HT-29 (cell line): ENCODE measurements at places on chromosomes 2 and 18.

- DNase-seq, result no peak
Observed at GRCh38 chr2:97951155-97951680, 44.5 kb downstream of the TMEM131 start.

DNA sequence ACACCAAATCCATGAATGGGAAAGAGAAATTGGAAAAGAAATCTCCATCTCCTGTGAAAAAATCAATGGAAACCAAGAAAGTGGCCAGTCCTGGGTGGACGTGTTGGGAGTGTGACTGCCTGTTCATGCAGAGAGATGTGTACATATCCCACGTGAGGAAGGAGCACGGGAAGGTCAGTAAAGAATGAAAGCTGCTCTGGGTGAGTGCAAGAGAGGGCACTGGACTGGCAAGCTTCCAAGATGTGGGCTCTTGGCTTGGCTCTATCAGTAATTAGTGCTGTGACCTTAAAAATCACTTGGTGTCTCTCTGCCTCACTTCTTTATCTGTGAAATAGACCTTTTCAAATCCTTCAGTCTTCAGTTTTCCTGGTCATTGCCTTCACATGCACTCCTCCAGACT is 89.0 kb downstream of the ZNF532 start:
- DNase-seq, result no peak

DNA sequence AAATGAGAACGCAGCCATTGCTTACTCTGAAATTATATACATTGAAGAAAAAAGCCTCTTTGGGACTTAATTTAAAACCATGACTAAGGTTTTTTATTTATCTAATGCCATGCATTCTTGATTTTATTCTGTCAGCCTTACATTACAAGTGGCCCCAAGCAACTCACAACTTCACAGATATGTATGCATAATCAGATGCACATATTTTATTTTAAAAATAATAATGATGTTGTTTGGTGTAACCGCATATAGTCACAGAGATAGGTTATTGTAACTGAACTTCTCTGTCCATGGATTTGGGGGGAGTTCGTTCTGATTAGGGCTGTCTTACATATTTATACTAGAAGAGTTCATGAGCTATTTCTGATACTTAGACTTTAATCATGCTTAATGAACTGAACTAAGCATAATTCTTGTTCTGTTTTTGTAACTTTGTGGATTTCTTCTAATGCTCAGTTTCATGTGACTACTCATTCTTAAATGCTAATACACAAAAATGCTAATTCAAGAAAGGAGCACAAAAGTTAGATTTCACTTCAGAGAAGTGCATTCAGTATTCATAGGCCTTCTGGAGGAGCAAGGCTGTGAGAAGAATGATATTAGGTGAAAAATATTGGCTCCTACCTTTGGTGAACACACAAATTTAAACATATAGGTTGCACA is 26.2 kb downstream of the MEIS1 start:
- no peak for DNase-seq

DNA sequence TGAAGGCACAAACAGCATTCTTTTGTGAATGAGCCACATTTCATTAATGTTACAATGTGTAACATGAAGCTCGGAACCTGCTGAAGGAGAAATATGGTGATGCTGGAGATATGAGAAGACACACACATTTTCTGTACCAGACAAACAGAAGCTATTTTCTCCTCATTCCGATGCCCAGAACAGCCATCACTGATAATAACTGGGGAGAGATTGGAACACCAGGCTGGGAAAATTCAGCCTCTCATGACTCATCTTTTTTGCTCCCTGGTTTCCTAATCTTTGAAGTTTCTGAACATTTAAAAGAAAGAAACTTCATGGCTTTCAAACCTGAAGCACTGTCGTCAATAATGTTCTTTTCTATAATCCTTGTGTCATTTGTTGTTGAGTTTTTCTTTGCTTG is 110.9 kb downstream of the LYPD6 start:
- DNase-seq, result no peak

DNA sequence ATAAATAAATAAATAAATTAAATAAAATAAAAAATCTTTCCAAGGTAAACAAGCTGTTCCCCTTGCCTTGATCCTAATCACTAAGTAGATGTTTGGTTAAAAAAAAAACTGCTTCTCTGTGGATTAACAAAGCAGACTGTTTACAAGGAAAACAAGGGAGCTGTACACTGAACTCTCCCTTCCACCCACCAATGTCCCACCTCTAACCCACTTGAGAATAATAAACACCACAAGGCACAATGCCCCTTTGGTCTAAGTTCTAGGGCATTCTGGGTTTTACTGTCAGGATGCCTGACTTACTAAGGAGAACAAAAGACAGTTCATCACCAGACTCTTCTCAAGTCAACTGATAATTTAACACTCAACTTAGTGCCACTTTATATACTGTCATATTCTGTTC is 83.5 kb downstream of the NCKAP1 start:
- DNase-seq, result no peak

- DNase-seq, result no peak
Observed at GRCh38 chr2:102977426-102978090, 215.7 kb downstream of the TMEM182 start.

DNA sequence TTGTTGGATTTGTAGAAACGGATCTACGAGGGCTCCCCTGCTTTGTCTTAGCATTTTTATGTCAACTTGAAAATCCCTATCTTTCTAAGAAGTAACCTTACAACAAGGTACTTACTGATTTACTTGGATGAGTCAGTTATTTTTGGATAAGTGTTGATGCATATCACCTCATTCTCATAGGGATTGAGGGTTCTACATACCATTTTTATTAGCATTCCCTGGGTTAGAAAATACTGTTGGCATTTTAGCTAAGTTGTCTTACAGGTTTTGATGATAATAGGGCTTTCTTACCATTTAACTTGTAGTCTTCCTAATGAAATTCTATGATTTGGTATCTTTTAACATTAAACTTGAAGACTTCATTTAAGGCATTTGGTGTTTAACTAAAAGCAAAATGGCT is 125.2 kb downstream of the UBE2E3 start:
- DNase-seq, result no peak

- DNase-seq, result peak; percentile 38
Observed at GRCh38 chr18:49813069-49813318, 339 bp downstream of the ACAA2 start.

- DNase-seq, result no peak
Observed at GRCh38 chr2:105777031-105777482, 32.3 kb downstream of the NCK2 start.

DNA sequence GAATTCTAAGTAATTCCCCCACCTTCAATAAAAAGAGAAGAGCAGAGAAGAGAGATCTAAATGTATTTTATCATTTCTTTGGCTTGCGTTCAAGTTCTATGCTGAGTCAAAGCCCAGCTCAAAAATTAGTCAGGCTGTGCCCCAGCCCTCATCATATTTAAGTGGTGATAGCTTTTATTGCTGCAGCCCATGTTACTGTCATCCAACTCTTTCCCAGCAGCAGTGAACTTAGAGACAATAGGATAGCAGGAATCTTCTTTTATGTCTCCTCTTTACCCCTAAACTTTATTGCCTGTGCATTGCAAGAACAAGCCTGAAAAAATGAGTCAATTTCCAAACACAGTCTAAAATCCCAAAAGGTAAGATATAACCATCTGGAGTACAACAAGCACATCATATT is 1599.3 kb upstream of the PIK3C3 start:
- no peak for DNase-seq

GRCh38 chr2:177268187-177268871 is 3.8 kb upstream of the NFE2L2 start:
- DNase-seq, result no peak

- DNase-seq, result no peak
Observed at GRCh38 chr18:26394047-26394654, 154.2 kb downstream of the KCTD1 start.

GRCh38 chr2:174951745-174952144 is 53.4 kb downstream of the CHN1 start:
- DNase-seq, result no peak
